ENCODE measurements at places on chromosomes 1 and 21.
A peak's percentile ranks its signal among the peaks of the same experiment; 100 is the strongest.

- H3K27ac ChIP-seq: no peak overlapping the region
- no peak for DNase-seq
- H3K4me3 ChIP-seq: no peak overlapping the region
- H3K27me3 ChIP-seq: peaks cover 29% of the 10 kb centered on the region
- H3K36me3 ChIP-seq: no peaks in the 10 kb centered on the region
- peaks cover 18% of the 10 kb centered on the region for H3K4me1 ChIP-seq
Observed at GRCh38 chr1:247387096-247387495, 28.9 kb upstream of the NLRP3 start.

GRCh38 chr1:151193856-151194255 is 3.9 kb upstream of the VPS72 start:
- peaks cover 9% of the 10 kb centered on the region for H3K27me3 ChIP-seq
- H3K4me3 ChIP-seq: no peak overlapping the region
- H3K27ac ChIP-seq: no peak overlapping the region

GRCh38 chr1:3126756-3127678 is 58.0 kb downstream of the PRDM16 start:
- no peaks in the 10 kb centered on the region for H3K27me3 ChIP-seq
- DNase-seq: no peak
- no peaks in the 10 kb centered on the region for H3K36me3 ChIP-seq
- H3K4me3 ChIP-seq: no peak overlapping the region
- H3K4me1 ChIP-seq: no peaks in the 10 kb centered on the region

- no peaks in the 10 kb centered on the region for H3K4me1 ChIP-seq
- no peak overlapping the region for H3K4me3 ChIP-seq
- no peak overlapping the region for H3K27ac ChIP-seq
- H3K27me3 ChIP-seq: no peaks in the 10 kb centered on the region
Observed at GRCh38 chr1:60162936-60163335, 89.4 kb upstream of the C1orf87 start.

GRCh38 chr1:89953131-89953626 is 41.7 kb upstream of the ZNF326 start:
- H3K27ac ChIP-seq: peak overlapping the region; percentile 52
- DNase-seq: peak; percentile 36
- H3K27me3 ChIP-seq: no peaks in the 10 kb centered on the region
- H3K4me3 ChIP-seq: peak overlapping the region; percentile 30

DNA sequence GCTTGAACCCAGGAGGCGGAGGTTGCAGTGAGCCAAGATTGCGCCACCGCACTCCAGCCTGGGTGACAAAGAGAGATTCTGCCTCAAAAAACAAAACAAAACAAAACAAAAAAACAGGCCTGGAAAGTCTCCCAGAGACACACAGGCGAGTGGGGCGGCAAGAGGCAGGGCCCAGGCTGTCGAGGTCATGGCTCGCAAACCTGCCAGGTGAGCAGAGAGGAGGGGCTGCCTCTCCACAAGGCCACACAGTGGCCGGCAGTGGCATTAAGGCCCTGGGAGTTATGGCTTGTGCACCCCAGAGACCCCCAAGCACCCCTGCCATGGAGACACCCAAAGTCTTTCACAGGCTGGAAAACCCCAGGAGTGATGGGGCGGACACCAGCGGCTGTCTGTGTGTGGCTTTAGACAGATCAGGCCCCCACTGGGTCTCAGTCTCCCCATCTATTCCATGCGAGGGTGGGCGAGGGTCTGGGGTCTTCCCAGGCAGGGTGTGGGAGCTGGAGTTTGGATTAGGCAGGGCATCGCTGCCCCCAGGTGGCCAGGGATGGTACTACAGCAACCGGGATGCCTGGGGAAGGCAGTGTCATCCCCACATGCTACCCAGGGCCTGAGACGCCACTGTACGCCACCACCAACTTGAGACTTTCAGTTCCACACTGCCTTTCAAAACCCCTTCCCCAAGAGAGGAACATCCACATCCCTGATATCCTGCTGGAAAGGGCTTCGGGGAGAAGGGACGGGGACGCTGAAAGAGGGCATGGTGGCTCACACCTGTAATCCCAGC is 7.3 kb upstream of the CTRC start:
- DNase-seq: peak; percentile 57
- no peak overlapping the region for H3K4me3 ChIP-seq
- H3K27me3 ChIP-seq: no peaks in the 10 kb centered on the region
- no peak overlapping the region for H3K27ac ChIP-seq
- H3K36me3 ChIP-seq: peaks cover 21% of the 10 kb centered on the region
- H3K4me1 ChIP-seq: peaks cover 8% of the 10 kb centered on the region

DNA sequence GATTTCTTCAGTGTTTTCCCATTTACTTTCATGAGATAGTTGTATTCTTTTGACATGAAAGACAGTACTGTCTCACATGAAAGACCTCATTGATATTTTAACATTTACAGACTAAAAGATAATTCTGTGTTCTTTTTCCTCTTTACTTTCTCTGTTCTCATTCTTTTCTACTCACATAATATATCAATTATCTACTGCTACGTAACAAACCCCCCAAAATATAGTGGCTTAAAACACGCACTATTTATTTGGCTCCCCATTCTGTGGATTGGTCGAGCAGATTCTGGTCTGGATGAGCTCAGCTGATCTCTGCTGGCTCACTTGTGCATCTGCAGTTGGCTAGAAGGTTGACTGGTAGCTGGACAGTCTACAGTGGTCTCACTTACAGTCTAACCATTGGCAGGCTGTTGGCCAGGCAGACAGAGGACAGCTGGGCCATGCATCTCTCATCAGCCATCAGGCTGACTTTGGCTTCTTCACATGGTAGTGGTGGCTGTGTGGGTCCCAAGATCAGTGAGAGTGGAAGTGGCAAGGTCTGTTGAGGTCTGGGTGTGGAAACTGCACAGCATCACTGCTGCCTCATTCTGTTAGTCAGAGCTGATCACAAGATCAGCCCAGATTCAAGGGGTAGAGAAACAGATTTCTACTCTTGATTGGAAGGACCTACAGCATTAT is 63.2 kb downstream of the MPZL1 start:
- H3K36me3 ChIP-seq: peaks cover 13% of the 10 kb centered on the region
- no peak for DNase-seq
- H3K27ac ChIP-seq: no peak overlapping the region
- no peak overlapping the region for H3K4me3 ChIP-seq
- H3K4me1 ChIP-seq: peaks cover 5% of the 10 kb centered on the region

DNA sequence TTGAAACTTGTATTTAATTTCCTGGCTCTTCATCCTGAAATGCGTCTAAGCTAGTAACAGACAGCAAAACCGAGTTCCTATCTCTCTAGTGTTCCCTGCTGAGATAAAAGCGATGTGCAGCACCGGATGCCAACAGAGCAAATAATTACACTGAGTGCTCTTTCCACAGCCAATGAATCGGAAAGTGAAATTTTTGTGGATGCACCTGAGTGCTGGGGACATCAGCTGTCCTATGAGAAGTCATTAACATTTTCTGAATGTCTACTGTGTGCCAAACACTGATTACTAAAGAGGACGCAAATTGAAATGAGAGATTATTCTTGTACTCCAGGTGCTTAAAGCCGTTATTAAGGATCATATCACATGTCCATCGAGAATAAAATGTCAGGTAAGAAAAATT is 278.0 kb downstream of the RGS7 start:
- no peaks in the 10 kb centered on the region for H3K27me3 ChIP-seq
- DNase-seq: no peak
- no peak overlapping the region for H3K4me3 ChIP-seq

DNA sequence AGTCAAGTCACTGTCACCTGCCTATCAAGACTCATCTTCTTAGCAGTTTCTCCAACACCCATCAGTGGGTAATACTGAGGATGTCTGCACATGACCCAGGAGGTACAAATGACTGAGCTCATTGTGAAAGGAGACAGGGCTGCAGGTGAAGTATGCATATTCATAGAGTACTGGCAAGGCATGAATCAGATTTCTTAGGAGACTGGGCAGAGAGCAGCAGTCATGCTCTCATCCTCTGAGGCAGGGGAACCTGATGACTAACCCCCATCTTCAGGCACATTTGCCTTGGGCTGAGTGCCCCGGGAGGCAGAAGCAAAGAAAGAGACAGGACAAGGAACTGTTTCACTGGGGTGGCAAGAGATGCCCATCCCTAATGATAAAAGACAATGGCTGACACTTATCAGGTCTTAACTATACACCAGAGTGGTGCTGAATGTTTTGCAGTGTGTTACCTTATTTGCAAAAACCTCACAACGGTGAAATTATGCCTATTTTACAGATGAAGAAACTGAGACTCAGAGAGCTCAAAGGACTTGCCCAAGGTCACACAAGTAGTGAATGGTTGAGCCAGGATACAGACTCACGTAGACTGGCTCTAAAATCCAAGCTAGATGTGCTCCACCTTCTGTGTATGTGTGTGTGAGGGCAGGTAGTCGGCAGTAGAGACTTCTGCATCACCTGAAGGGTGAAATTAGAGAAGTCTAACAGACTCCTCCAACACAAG is 9.2 kb upstream of the GRHL3 start:
- H3K4me1 ChIP-seq: no peaks in the 10 kb centered on the region
- DNase-seq: no peak
- peaks cover 54% of the 10 kb centered on the region for H3K27me3 ChIP-seq
- no peaks in the 10 kb centered on the region for H3K36me3 ChIP-seq

- DNase-seq: no peak
- H3K27ac ChIP-seq: no peak overlapping the region
- H3K27me3 ChIP-seq: no peaks in the 10 kb centered on the region
- H3K4me1 ChIP-seq: peaks cover 27% of the 10 kb centered on the region
- peaks cover 43% of the 10 kb centered on the region for H3K36me3 ChIP-seq
- H3K4me3 ChIP-seq: no peak overlapping the region
Observed at GRCh38 chr1:151342569-151342968, 4.5 kb downstream of the RFX5 start.

GRCh38 chr1:220425852-220426251 is 102.1 kb upstream of the MARK1 start:
- no peak overlapping the region for H3K4me3 ChIP-seq
- H3K27me3 ChIP-seq: peaks cover 20% of the 10 kb centered on the region
- no peak for DNase-seq
- no peaks in the 10 kb centered on the region for H3K36me3 ChIP-seq
- H3K4me1 ChIP-seq: peaks cover 6% of the 10 kb centered on the region

DNA sequence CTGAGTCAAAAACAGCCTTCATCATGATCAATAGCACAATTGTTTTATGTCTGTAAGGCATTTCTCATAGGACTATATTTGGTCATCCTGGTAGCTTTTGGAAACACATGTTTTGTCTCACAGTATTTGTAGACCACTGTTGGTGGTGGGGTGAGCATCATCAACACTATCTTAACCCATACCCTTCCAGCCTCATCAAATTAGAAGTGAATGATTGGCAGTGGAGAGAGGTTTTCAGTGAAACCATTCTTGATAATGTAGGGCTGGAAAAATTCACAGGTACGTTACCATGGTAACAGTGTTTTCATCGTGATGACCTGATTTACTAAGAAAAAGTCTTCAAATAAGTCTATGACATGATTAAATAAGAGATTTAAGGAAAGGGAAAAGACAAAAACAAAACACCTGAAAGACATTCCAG is 45.3 kb upstream of the C1orf105 start:
- no peak overlapping the region for H3K4me3 ChIP-seq
- peaks cover 5% of the 10 kb centered on the region for H3K36me3 ChIP-seq
- peaks cover 19% of the 10 kb centered on the region for H3K4me1 ChIP-seq
- H3K27me3 ChIP-seq: no peaks in the 10 kb centered on the region
- no peak overlapping the region for H3K27ac ChIP-seq

Measured in T-helper 2 cell treated with Interferon-gamma antibody and Interleukin-4, amounts not matched to agents 5 μg/mL and 100 μg/mL, for 36 hours (primary cell).